ENCODE measurements at places on chromosomes 12 and 14.
A peak's percentile ranks its signal among the peaks of the same experiment; 100 is the strongest.

DNA sequence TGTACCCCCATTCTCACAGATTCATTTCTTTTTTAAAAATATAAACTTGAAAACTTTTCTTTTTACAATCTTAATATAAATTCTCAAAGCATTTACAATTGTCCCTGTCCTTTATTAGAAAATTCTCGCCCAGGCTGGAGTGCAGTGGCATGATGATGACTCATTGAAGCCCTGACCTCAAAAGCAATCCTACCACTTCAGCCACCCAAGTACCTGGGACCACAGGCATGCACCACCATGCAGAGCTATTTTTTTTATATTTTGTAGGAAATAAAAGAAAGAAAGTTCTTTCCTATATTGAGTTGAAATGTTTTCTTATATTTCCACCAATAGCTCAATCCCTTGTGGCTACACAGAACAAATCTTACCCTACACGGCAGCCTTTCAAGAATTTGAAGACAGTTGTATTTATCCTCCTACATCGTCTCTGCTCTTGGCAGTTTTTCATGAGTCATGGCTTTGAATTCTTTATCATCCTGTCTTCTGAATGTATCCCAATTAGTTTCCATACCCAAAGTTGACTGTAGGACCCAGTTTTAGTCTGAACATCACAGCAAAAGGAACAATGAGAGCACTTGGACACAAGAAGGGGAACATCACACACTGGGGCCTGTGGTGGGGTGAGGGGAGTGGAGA is 52.4 kb downstream of the SYT1 start:
- DNase-seq, result no peak

DNA sequence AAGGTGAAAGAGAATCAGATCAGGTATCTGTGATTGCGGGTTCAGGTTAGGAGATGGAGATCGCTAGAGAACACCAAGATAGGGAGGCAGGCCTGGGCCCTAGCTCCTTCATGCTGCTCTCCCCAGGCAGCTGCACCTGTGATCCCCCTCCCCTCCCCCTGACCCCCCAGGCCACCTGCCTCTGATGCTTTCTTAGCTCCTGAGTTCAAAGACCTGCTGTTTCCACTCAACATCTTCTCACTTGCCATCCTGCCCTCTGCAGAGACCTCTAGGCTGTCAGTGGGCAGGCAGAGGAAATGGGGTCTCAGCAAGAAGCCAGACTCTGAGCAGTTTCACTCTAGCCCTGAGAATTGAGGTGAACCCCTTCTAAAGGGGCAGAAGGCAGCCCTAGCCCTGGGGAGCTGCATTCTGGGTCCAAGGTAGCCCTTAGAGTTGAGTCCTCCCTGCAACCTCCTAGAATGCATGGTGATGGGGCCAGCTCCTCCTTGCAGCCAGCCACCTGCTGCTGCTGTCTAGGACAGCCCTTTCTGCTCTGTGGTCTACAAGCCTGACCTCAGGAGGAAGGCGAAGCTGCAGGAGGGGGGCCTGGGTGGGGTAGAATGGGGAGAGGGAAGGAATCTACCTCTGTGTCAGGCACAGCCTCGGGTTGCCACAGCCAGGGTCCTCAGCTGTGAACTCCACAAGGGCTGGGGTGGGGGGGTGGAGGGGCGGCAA is 6.4 kb upstream of the SLC48A1 start:
- no peak for DNase-seq

DNA sequence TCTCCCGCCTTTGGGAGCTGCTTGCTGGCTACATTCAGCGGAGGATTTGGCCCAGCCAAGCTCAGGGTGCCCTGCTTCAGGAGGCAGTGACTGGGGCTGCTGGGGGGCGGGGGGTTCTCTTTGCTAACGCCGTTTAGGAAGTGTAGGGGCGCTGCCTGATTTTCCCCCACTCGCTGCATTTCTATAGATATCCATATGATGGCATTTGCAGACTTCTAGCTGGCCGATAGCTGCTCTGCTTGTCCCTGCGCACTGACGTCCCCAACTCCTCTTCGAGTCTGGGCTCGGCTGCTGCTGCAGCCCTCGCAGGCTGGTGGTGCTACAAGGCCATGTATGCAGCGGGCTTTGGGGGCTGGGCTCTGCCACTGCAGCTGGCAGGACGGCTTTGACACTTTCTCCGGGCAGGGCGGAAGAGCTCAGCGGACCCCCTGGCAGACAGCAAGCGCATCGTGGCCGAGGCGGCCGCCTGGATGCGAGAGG is 3.1 kb downstream of the LRFN5 start:
- peak; percentile 86 for DNase-seq

DNA sequence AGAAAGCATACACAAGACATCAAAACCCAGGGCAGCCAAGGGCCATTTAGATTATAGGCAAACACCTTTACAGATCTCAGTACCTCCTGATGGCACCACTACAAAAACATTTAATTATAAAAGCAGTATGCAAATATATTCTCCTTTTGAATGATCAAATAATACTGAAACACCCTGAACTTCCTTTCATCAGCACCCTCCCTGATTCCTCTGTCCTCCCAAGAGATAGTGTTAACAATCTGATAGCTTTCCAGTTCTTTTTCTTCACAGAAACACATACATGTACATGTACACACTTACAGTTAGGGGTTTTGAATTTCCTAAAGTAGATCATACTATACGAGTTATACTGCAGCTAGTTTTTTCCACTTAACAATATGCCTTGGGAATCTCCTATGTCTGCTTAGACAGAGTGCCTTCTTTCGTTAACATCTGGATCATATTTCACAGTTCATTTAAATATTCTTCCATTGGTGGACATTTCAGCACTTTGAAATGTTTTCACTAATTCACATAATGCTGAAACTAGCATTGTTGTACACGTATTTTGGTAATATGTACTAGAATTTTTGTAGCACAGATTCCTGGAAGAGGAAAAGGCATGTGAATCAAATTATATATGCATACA is 35.2 kb downstream of the TDG start:
- no peak for DNase-seq

DNA sequence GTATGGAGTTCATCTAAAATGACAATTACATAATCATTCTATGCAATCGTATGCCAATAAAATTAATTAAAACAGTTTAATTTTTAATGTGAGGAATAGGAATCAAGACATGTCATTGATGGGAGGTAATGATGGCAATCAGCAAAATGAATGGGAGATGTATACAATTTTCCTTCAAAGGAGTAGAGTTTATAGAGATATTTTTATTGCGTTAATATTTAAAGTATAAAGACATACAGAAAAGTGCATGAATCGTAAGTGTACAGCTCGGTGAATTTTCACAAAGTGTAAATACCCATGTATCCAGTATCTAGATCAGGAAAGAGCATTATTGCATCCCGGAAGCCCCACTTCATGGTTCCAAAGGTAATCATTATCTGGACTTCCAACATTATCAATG is 1.2 kb downstream of the MIPOL1 start:
- DNase-seq, result no peak

DNA sequence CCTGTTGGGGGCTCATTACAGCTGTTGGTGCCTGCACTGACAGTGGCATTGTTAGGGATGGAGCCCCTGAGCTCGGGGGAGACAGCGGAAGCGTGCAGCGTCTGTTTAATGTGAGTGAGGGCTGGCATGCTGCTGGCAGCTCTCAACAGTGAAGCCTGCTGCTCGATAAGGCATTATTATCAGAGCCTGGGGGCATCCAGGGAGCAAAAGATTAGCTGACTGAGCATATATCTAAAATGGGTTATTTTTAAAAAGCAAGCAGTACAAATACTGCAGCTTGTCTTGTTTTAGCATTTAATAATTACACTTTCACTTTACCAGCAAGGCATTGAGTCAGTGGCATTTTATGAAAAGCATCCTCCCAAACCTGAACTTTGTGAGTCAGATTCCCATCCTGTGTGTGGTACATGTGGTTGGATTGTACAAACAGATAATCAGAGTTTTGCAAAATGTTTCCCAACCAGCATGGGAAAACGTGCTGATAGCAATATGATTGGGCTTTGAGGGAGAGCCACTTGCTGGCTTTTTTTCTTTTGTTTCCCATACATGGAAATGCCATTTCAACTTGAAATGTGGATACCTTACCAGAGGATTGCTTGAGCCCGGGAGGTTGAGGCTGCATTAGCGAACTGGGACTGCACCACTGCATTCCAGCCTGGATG is 150.8 kb downstream of the PRKCH start:
- no peak for DNase-seq

- no peak for DNase-seq
Observed at GRCh38 chr14:101757839-101758211, 3.7 kb upstream of the PPP2R5C start.

DNA sequence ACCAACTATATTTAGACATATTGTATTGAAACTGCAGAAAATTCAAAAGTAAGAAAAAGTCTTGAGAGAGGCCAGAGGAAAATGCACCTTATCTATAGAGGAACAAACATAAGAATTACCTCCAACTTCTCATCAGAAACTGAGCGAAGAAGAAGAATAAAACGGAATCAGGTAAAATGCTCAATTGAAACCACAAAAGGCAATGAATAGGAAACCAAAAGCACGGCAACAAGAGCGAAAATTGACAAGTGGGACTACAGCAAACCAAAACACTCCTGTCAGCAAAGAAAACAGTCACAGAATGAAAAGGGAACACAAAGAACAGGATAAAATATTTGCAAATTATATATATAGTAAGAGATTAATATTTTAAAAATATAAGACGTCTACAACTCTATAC is 61.9 kb upstream of the PARP11 start:
- no peak for DNase-seq

GRCh38 chr12:90519285-90519684 is 435.7 kb downstream of the CCER1 start:
- DNase-seq, result no peak

DNA sequence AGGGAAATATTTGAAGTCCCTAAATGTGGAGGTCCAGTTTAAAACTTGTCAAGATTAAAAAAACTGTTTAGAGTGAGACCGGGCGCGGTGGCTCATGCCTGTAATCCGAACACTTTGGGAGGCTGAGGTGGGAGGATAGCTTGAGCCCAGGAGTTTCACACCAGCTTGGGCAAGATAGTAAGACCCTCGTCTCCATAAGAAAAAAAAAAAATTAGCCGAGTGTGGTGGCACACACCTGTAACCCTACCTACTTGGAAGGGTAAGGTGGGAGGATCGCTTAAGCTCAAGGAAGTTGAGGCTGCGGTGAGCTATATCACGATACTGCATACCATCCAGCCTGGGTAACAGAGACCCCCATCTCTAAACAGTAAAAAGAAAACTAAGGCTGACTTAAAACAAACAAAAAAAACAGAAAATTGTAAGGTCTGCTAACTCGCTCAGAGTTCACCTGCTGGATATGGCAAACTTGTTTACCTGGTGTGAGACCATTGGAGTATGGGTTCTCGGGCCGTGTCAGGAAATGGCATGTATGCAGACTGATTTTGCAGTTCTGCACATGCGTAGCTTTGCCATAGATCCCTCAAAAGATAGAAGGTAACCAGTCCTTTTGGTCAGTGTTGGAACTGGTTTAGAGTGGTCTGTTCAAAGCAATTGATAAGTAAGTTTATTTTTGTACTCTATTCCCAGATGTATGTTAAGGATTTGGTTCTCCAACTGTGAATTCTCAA is 2.1 kb downstream of the RNF10 start:
- no peak for DNase-seq

GRCh38 chr12:10354071-10354470 is 35.8 kb downstream of the KLRK1 start:
- DNase-seq, result no peak

DNA sequence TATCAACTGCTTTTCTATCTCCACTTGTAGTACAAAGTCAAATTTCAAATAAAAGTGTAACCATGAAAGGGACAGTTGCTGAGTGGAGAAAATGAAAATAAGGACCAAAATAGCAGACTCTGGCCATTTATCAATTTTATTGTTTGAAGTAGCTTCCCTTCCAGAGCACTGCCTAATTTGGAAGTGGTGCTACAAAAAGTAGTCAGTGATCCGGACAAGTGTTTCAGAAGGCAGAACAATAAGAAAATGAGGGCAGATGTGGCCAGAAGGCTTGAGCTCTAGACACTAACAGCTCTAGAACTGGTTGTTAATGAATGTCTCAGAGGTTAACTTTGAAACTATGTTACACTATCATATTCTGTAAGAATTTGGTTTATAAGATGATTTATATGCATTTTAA is 48.9 kb downstream of the ABCC9 start:
- no peak for DNase-seq

DNA sequence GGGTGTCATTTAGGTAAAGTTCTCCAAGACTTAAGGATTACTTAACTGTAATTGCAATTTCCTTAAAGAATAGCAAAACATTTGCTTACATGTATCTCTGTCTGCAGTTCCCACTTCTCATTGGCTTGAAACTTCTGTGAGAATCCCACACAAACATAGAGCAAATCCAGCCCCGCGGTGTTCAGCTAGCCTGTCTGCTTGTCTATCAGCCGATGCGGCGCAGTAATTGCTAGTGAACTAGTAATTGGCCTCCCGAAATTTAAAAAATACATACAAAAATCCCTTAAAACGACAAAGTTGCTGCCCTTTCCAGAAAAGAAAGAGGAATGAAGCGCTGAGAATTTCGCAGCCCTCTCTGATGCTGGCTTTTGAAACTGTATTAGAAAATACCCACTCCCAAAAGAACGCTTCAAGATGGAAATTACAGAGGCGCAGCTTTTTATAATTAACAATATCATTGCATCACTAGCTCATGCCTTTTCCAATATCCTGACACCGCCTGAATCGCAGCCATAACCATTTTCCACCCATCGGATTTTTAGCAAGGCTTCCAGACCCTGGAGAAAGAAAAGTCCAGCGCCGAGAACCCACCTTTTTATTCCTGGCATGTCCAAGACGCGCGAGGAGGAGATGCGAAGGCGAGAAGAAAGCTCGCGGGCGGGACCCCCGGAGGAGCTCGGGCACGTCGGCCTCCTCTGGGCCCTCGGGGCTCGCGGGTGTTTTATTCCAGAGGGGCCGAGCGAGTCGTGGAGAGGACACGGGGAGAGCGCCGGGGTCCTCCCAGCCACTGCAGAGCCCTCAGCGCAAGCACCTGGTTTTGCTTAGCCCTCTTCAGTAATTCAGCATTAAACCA is 646 bp downstream of the FBLN5 start:
- DNase-seq, result peak; percentile 56

DNA sequence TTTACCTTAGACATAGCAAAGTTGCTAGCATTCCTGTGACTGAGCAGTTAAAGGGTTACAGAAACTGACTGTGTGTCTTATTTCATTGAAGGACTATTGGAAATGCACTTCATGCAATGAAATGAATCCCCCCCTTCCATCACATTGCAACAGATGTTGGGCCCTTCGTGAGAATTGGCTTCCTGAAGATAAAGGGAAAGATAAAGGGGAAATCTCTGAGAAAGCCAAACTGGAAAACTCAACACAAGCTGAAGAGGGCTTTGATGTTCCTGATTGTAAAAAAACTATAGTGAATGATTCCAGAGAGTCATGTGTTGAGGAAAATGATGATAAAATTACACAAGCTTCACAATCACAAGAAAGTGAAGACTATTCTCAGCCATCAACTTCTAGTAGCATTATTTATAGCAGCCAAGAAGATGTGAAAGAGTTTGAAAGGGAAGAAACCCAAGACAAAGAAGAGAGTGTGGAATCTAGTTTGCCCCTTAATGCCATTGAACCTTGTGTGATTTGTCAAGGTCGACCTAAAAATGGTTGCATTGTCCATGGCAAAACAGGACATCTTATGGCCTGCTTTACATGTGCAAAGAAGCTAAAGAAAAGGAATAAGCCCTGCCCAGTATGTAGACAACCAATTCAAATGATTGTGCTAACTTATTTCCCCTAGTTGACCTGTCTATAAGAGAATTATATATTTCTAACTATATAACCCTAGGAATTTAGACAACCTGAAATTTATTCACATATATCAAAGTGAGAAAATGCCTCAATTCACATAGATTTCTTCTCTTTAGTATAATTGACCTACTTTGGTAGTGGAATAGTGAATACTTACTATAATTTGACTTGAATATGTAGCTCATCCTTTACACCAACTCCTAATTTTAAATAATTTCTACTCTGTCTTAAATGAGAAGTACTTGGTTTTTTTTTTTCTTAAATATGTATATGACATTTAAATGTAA is 31.5 kb downstream of the MDM2 start:
- DNase-seq, result no peak
